ENCODE measurements at places on chromosomes 12 and 14. TPM values are rescaled to one million over a fixed set of nuclear protein-coding genes. Genes with fewer than 3 reads are reported as not detected.
A peak's percentile ranks its signal among the peaks of the same experiment; 100 is the strongest.

GRCh38 chr12:8676651-8677050 is 14.0 kb upstream of the MFAP5 start:
- no peak overlapping the region for H3K27ac ChIP-seq
- H3K4me1 ChIP-seq: peaks cover 7% of the 10 kb centered on the region
- no peak overlapping the region for H3K4me3 ChIP-seq
- H3K36me3 ChIP-seq: no peaks in the 10 kb centered on the region

GRCh38 chr12:28308891-28309290 is 118.6 kb downstream of the CCDC91 start:
- no peaks in the 10 kb centered on the region for H3K36me3 ChIP-seq
- no peak overlapping the region for H3K27ac ChIP-seq
- DNase-seq: no peak

DNA sequence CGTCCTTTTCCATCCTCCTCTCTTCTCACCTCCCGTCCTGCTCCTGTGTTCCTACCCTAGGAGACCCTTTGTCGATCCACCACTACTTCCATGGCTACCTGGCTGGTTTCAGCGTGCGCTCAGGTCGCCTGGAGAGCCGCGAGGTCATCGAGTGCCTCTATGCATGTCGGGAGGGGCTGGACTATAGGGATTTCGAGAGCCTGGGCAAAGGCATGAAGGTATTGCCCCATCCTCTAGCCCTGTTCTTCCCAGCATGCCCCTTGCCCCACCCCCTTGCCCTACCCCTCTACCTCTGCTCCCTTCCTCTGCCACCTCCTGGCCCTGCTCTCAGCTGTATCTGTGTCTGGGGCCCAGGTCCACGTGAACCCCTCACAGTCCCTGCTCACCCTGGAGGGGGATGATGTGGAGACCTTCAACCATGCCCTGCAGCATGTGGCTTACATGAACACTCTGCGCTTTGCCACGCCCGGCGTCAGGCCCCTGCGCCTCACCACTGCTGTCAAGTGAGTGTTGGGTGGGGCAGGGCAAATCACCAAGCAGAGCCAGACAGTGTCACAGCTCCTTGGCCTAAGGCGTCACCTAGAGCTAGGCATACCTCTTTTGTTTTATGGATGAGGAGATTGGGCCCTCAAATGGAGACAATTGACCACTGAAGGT is 12.8 kb downstream of the CLSTN3 start:
- peaks cover 8% of the 10 kb centered on the region for H3K36me3 ChIP-seq
- DNase-seq: no peak
- H3K4me3 ChIP-seq: no peak overlapping the region
- H3K27ac ChIP-seq: no peak overlapping the region
- H3K27me3 ChIP-seq: no peaks in the 10 kb centered on the region

Gene ERBB3
- total RNA-seq: 1.9 TPM

DNA sequence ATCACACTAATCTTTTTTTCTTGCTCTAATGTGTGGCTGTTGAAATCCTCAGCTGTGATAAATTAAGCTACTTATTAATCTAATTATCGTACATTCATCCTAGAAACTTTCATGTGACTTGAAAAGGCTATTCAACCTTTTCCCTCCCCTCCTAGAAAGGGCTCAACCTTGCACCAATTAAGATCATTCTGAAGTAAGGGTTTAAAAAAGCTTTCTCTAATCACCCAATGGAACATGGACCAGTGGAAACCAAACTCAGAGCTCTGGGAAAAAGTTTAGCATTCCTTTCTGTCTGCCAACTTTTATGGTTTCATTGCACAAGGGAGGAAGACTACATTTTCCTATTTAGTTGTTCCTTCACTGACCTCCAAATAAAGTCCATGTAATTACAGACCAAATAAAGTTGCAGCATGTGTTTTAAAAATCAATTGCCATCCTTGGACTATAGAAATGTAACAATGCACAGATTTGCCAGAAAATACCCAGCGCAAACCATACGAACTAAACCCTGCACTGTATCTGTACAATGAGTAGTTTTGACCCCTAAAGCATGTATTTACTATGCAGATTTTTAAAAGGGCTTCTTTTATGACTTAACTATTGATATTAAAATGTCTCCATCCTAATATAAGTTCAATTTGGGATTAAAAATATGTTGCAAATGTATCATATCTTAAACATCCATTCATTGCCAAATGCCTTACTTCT is 142.6 kb upstream of the OTX2 start:
- H3K4me1 ChIP-seq: no peaks in the 10 kb centered on the region
- H3K4me3 ChIP-seq: no peak overlapping the region
- DNase-seq: no peak
- H3K36me3 ChIP-seq: no peaks in the 10 kb centered on the region
- H3K27me3 ChIP-seq: no peaks in the 10 kb centered on the region
- H3K27ac ChIP-seq: no peak overlapping the region

- H3K27me3 ChIP-seq: no peaks in the 10 kb centered on the region
- H3K27ac ChIP-seq: no peak overlapping the region
- DNase-seq: no peak
- no peaks in the 10 kb centered on the region for H3K4me1 ChIP-seq
Measured at GRCh38 chr12:81206429-81206828, 128.6 kb downstream of the ACSS3 start.

Gene ZBTB42
- total RNA-seq: 3.5 TPM

GRCh38 chr12:18747895-18748294 is 10.0 kb downstream of the CAPZA3 start:
- H3K4me3 ChIP-seq: no peak overlapping the region
- H3K36me3 ChIP-seq: no peaks in the 10 kb centered on the region
- H3K27ac ChIP-seq: no peak overlapping the region
- H3K27me3 ChIP-seq: no peaks in the 10 kb centered on the region

DNA sequence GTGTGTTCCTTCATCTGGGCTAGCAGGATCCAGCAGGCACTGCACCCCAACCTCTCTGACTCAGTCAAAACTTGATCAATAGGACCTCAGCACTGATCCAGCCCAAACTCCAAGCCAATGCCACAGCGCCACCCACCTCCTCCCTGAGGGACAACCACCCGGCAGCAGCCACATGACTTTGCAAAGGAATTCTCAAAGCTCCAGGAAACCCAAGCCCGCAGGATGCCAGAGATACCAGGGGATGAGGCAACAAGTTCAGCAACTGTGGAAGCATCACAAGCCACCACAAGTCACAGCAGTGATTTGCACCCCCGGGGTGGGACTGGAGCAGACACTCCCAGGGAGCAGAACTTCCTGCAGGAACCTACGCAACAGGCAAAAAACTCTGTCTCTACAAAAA is 37.3 kb downstream of the ACTN1 start:
- H3K4me1 ChIP-seq: peaks cover 59% of the 10 kb centered on the region
- no peaks in the 10 kb centered on the region for H3K36me3 ChIP-seq
- H3K4me3 ChIP-seq: no peak overlapping the region

Gene SINHCAF
- total RNA-seq: 143 TPM

Gene PIWIL1
- total RNA-seq: not detected

- H3K27ac ChIP-seq: no peak overlapping the region
- no peak overlapping the region for H3K4me3 ChIP-seq
- DNase-seq: no peak
- H3K27me3 ChIP-seq: no peaks in the 10 kb centered on the region
Measured at GRCh38 chr12:125133616-125134015, 68.4 kb downstream of the AACS start.

DNA sequence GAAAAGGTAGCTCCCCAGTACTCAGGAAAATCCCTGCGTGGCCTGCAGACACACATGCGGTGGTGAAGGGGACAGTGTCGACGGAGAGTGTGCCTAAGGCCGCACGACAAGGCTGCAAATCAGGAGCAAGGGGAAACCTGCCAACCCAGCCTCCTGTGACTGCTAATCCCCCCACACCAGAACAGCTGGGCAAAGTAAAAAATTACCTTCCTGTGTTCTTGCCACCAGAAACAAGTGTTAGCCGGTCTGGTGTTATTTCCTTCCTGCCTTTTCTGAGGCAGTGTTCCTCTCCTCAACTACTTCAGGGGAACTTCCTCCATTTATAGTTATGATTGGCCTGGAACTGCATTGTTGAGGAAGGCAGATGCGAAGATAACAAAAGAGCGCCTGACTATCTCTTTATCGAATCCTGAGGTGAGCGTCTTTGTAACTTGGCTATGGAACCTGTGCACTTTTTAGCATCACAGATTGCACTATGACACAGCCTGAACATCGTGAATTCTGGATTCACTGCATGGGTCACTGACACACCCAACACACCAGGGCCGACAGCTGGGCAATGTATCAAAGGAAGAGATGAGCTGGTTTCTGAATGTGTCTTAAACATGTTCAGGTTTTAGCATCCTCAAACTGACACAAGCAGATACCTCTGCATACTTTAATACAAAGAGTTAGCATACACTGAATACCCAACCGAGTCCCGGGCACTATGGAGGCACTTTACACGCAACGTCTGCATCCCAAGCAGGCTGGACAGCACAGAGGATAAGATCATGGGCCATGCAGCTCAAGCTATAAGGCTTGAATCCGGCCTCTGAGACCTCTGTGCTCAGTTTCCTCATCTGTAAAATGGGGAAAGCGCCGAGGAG is 28.9 kb downstream of the SLC15A4 start:
- H3K27ac ChIP-seq: peak overlapping the region; percentile 59
- peak overlapping the region; percentile 34 for H3K4me3 ChIP-seq
- peak; percentile 41 for DNase-seq
- peaks cover 13% of the 10 kb centered on the region for H3K36me3 ChIP-seq
- peaks cover 60% of the 10 kb centered on the region for H3K4me1 ChIP-seq

- no peaks in the 10 kb centered on the region for H3K36me3 ChIP-seq
- no peak overlapping the region for H3K4me3 ChIP-seq
- no peaks in the 10 kb centered on the region for H3K4me1 ChIP-seq
- no peak overlapping the region for H3K27ac ChIP-seq
Measured at GRCh38 chr12:89156340-89156739, 196.0 kb downstream of the DUSP6 start.

Gene CLEC4D
- total RNA-seq: not detected

Gene KRT3
- total RNA-seq: not detected

DNA sequence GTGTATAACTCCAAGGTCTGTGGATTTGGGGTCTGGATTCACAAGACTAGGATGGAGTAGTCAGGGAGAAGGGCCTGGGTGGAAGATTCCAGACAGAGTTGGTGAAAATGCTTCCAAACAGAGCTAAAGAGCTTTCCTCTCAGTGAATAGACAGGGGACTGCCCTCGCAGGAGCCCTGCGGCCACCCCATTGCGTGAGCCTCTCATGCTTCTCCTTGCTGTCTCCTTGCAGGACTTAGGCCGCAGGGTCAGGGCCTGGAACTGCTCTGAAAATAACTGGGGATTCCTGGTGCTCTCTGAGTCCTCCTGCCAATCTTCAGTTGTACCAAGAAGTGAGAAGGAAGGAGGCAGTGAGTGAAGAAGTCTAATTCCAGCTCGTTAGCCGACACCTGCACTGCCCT is 49.0 kb upstream of the KCNA1 start:
- H3K27me3 ChIP-seq: no peaks in the 10 kb centered on the region
- no peak for DNase-seq
- peaks cover 8% of the 10 kb centered on the region for H3K4me1 ChIP-seq
- no peak overlapping the region for H3K4me3 ChIP-seq
- H3K36me3 ChIP-seq: no peaks in the 10 kb centered on the region
- H3K27ac ChIP-seq: no peak overlapping the region

DNA sequence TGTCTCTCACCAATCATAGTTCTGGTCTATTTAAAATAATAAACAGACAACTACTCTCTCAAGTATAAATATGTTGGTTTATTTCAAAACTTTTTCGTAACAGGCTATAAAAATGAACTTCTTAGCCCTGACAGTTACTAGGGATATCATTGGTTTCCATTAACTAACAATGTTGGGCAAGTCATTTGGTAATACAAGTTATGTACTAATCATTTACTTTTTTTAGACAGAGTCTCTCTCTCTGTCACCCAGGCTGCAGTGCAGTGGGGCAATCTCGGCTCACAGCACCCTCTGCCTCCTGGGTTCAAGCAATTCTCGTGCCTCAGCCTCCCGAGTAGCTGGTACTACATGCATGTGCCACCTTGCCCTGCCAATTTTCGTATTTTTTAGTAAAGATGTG is 14.6 kb upstream of the KANSL2 start:
- no peak overlapping the region for H3K4me3 ChIP-seq
- no peak overlapping the region for H3K27ac ChIP-seq
- no peaks in the 10 kb centered on the region for H3K4me1 ChIP-seq
- peaks cover 31% of the 10 kb centered on the region for H3K36me3 ChIP-seq
- no peaks in the 10 kb centered on the region for H3K27me3 ChIP-seq
- DNase-seq: no peak

- H3K27ac ChIP-seq: no peak overlapping the region
- no peak for DNase-seq
- no peaks in the 10 kb centered on the region for H3K36me3 ChIP-seq
Measured at GRCh38 chr14:85172290-85172689, 357.7 kb upstream of the FLRT2 start.

GRCh38 chr14:81871706-81872105 is 338.1 kb upstream of the SEL1L start:
- H3K36me3 ChIP-seq: no peaks in the 10 kb centered on the region
- no peak for DNase-seq
- H3K4me1 ChIP-seq: no peaks in the 10 kb centered on the region
- no peak overlapping the region for H3K4me3 ChIP-seq

- H3K4me1 ChIP-seq: peaks cover 16% of the 10 kb centered on the region
- peaks cover 40% of the 10 kb centered on the region for H3K27me3 ChIP-seq
- DNase-seq: no peak
- H3K36me3 ChIP-seq: no peaks in the 10 kb centered on the region
Measured at GRCh38 chr14:54672688-54673087, 105.8 kb downstream of the SAMD4A start.

DNA sequence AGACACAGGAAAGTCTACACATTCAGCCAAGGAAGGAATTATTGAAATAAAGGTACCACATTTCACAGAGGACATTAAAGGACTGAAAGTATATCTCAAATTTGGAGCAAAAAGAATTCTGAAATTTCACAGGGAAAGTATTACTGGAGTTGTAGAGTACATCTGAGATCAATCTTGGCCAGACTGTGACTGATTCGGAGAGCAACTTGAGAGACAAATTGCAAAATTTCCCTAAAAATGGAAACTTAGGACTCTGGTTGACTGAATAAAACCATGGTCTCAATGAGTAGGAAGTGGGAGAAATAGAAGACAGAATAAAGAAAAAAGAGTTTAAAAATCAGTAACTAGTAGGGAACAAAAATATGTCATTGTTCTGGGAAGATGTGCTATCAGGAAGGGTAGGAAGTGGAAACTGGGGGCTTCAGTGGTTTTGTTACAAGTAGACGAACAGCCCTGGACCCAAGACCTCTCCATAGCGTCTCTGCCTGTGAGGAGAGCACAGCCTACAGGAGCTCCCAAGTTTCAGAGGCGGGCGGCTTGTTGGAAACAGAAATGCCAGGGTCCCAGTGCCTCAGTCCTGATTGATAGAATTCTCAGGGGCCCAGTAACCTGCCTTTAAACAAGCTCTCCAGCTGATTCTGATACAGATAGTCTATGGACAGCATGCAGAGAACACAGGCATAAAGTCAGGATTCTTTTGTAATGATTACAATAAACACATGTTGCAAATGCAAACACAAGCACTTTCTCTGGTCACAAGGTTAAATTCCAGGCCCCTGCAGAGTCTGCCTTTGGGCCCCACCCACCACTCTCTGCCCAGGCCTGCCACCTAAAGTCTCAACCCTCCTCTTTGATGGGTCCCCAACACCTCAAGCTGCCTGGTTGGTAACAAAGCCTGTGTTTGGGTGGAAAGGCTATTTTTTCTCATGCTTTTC is 63.1 kb downstream of the BBS10 start:
- H3K4me1 ChIP-seq: no peaks in the 10 kb centered on the region
- H3K36me3 ChIP-seq: no peaks in the 10 kb centered on the region
- no peaks in the 10 kb centered on the region for H3K27me3 ChIP-seq
- H3K27ac ChIP-seq: no peak overlapping the region

Gene SP7
- total RNA-seq: not detected

Gene NEMP1
- 50.9 TPM for total RNA-seq

Measured in CD8-positive, alpha-beta memory T cell (primary cell).